ENCODE measurements at places on chromosomes 16 and 17.

DNA sequence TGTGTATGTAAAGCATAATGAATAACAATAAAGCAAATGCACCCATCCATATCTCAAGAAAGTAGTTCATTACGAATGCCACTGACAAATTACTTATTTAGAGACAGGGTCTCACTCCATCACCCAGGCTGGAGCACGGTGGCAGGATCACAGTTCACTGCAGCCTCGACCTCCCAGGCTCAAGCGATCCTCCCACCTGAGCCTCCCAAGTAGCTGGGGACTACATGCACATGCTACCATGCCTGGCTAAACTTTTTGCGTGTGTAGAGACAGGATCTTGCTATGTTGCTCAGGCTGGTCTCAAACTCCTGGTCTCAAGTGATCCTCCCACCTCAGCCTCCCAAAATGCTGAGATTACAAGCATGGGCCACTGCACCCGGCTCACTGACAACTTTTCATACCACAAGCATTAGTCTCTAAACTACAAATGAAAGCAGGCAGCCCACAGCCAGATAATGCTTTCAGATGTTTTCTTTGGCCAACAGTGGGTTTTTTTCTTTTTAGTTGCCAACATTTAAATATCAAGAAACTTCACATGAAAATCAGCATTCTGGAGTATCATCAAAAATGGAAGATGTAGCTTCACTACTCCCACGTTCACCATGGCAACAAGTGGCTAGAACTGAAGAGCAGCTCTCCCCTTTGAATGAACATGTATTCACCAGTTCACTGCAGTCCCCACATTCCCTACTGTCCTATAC is 7.7 kb downstream of the ARHGAP17 start:
- no peak for DNase-seq

- no peak for DNase-seq
Measured at GRCh38 chr17:78301821-78302213, 58.1 kb downstream of the SOCS3 start.

- no peak for DNase-seq
Measured at GRCh38 chr17:73711184-73711583, 66.9 kb upstream of the SDK2 start.

- no peak for DNase-seq
Measured at GRCh38 chr16:21184834-21185233, 26.4 kb downstream of the LDAF1 start.

DNA sequence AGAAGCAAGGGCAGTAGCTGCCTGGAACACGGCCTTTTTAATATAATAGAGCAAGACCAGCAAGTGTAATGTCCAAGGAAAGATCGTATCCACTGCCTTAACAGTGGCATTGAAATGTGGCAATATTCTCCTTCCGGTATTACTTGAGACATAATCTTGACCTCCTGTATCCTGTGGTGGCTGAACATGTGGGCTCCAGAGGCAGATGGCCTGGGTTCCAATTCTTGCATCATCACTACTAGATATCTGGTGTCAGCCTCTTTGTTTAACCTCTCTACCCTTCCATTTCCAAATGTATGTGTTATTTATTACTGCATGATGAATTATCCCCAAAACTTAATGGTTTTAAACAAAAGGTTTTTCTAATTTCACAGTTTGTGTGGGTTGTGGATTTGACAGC is 3.5 kb upstream of the CDYL2 start:
- DNase-seq = no peak

GRCh38 chr16:73093146-73094144 is 45.5 kb upstream of the ZFHX3 start:
- DNase-seq = no peak

DNA sequence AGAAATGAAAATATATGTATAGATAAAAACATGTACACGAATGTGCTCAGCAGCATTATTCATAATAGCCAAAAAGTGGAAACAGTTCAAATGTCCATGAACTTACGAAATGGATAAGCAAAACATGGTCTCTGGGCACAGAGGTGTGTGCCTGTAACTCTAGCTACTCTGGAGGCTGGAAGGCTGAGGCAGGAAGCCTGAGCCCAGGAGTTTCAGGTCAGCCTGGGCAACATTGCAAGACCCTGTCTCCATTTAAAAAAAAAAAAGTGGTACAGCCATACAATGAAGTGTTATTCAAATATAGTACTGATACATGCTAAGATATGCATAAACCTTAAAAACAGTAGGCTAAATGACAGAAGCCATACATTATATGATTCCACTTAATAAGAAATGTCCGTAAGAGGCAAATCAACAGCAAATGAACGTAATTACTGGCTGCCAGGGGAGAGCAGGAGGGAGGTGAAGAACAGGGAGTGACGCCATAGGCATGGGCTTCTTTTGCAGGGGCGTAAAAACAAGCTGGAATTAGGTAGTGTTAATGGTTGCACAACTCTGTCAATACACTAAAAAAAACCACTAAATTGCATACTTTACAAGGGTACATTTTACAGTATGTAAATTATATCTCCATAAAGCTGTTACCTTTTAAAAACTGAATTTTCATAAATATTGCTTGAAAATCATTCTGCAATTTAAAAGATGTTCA is 87.2 kb upstream of the PLEKHM1 start:
- no peak for DNase-seq

GRCh38 chr16:51084074-51084928 is 66.8 kb downstream of the SALL1 start:
- no peak for DNase-seq

GRCh38 chr17:81414756-81415516 is 19.7 kb downstream of the BAHCC1 start:
- no peak for DNase-seq

Data from GM12864 (cell line).